ENCODE measurements at places on chromosomes 2 and 18. TPM values are rescaled to one million over a fixed set of nuclear protein-coding genes. Genes with fewer than 3 reads are reported as not detected.

- peak overlapping the region; percentile 87 for H3K4me3 ChIP-seq
- peak; percentile 54 for DNase-seq
- peak overlapping the region; percentile 96 for H3K27ac ChIP-seq
- H3K36me3 ChIP-seq, result no peaks in the 10 kb centered on the region
- peaks cover 27% of the 10 kb centered on the region for H3K27me3 ChIP-seq
- peaks cover 77% of the 10 kb centered on the region for H3K4me1 ChIP-seq
Observed at GRCh38 chr18:57802213-57803102, 657 bp downstream of the ATP8B1 start.

DNA sequence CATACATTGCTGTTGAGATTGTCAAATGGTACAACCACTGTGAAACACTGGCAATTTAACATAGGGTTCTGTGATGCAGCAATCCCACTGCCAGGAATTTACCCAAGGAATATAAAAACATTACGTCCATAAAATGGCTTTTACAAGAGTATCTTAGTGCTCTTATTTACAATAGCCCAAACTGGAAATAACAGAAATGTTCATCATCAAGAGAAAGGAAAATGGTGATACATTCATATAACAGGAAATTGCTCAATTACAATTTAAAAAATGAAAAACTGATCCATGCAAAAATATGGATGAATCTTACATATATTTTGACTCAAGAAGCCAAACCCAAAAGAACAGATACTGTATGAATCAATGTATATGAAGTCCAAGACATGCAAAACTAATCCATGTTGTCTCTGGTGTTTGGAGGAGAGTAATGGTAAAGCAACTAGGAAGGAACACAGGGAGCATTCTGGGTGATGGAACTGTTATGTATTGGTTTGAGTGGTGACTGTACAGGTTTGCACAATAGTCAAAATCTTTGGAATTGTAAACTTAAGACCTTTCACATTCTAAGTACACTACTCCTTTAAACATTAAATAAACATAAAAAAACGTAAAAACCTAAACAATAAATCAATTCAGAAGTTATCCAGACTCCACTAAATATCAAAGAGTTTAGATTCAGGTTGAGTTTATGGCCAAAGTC lies 104.8 kb upstream of the WDR75 start:
- no peak overlapping the region for H3K4me3 ChIP-seq
- no peaks in the 10 kb centered on the region for H3K36me3 ChIP-seq
- no peak overlapping the region for H3K27ac ChIP-seq
- no peak for DNase-seq
- peaks cover 5% of the 10 kb centered on the region for H3K4me1 ChIP-seq

DNA sequence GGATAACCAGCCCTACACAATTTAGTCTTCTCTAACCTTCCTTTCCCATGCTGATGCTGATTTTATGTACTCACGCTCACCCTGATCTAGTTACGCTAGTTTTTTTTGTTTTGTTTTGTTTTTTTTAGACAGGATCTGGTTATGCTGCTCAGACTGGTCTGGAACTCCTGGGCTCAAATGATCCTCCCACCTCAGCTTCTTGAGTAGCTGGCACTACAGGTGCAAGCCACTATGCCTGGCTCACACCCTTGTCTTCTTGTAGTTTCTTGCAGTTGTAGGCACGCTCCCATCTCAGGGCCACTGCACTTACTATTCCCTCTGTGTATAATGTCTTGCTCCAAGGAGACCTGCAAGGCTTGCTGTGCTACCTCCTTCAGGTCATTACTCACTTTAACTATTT lies 6.2 kb downstream of the PELI1 start:
- no peak overlapping the region for H3K27ac ChIP-seq
- H3K4me3 ChIP-seq, result no peak overlapping the region
- H3K27me3 ChIP-seq, result no peaks in the 10 kb centered on the region
- H3K36me3 ChIP-seq, result no peaks in the 10 kb centered on the region

GRCh38 chr2:232772531-232772930 lies 3.8 kb downstream of the KCNJ13 start:
- DNase-seq, result no peak
- H3K4me1 ChIP-seq, result no peaks in the 10 kb centered on the region
- no peak overlapping the region for H3K4me3 ChIP-seq
- H3K36me3 ChIP-seq, result peaks cover 44% of the 10 kb centered on the region
- H3K27ac ChIP-seq, result no peak overlapping the region

- H3K27me3 ChIP-seq, result peaks cover 99% of the 10 kb centered on the region
- H3K27ac ChIP-seq, result no peak overlapping the region
- H3K4me1 ChIP-seq, result peaks cover 51% of the 10 kb centered on the region
Observed at GRCh38 chr2:172093416-172094293, 8.3 kb downstream of the DLX1 start.

GRCh38 chr2:138964418-138964817 lies 184.2 kb upstream of the NXPH2 start:
- H3K4me3 ChIP-seq, result no peak overlapping the region
- H3K36me3 ChIP-seq, result no peaks in the 10 kb centered on the region
- no peak for DNase-seq
- no peaks in the 10 kb centered on the region for H3K4me1 ChIP-seq
- H3K27ac ChIP-seq, result no peak overlapping the region

- no peaks in the 10 kb centered on the region for H3K36me3 ChIP-seq
- no peak overlapping the region for H3K4me3 ChIP-seq
- no peaks in the 10 kb centered on the region for H3K4me1 ChIP-seq
- no peaks in the 10 kb centered on the region for H3K27me3 ChIP-seq
- DNase-seq, result no peak
Observed at GRCh38 chr2:37886745-37887144, 38.3 kb upstream of the RMDN2 start.

- H3K27me3 ChIP-seq, result no peaks in the 10 kb centered on the region
- H3K4me3 ChIP-seq, result no peak overlapping the region
- H3K27ac ChIP-seq, result no peak overlapping the region
- peaks cover 22% of the 10 kb centered on the region for H3K36me3 ChIP-seq
- no peak for DNase-seq
Observed at GRCh38 chr2:226915846-226916360, 80.0 kb downstream of the RHBDD1 start.

DNA sequence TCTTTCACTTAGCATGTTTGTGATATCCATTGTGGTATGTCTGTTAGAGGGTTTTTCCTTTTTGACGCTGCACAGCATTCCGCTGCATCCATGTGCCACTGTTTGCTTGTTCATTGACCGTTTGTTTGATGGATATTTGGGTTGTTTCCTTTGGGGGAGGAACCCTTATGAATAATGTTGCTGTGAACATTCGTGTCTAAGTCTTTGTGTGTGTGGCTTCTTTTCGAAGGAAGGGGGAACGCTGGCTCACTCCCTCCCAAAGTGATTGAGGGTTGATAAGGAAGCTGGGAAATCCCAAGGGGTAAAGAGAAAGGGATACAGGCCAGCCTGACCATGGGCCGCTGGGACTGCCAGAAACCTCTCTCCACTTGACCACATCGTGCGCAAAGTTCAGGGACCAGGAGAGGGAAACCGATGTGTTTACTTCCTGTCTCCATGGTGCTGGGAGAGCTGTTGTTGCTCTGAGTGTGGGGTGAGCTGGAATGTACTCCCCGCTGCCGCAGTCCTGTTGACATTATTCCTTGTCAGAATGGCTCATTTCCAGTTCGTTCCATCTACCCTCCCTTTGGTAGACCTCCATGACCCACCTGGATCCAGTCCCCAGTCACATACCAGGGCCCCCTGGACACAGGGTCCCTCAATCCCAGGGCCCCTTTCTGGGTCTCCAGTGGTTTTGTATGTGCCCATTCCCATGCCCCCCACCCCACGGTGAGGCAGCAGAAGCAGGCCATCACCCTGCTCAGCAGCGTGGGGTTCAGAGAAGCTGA lies 39.6 kb downstream of the HS1BP3 start:
- H3K27me3 ChIP-seq, result no peaks in the 10 kb centered on the region
- peaks cover 58% of the 10 kb centered on the region for H3K4me1 ChIP-seq
- H3K36me3 ChIP-seq, result no peaks in the 10 kb centered on the region
- peak overlapping the region; percentile 97 for H3K27ac ChIP-seq
- H3K4me3 ChIP-seq, result no peak overlapping the region
- peak; percentile 96 for DNase-seq

- H3K36me3 ChIP-seq, result no peaks in the 10 kb centered on the region
- H3K4me3 ChIP-seq, result no peak overlapping the region
- H3K4me1 ChIP-seq, result peaks cover 43% of the 10 kb centered on the region
- no peaks in the 10 kb centered on the region for H3K27me3 ChIP-seq
Observed at GRCh38 chr18:48839819-48840490, 110.8 kb downstream of the SMAD7 start.

GRCh38 chr2:184504252-184504651 lies 94.1 kb upstream of the ZNF804A start:
- DNase-seq, result no peak
- H3K36me3 ChIP-seq, result no peaks in the 10 kb centered on the region
- H3K4me1 ChIP-seq, result no peaks in the 10 kb centered on the region
- no peak overlapping the region for H3K27ac ChIP-seq
- no peak overlapping the region for H3K4me3 ChIP-seq

DNA sequence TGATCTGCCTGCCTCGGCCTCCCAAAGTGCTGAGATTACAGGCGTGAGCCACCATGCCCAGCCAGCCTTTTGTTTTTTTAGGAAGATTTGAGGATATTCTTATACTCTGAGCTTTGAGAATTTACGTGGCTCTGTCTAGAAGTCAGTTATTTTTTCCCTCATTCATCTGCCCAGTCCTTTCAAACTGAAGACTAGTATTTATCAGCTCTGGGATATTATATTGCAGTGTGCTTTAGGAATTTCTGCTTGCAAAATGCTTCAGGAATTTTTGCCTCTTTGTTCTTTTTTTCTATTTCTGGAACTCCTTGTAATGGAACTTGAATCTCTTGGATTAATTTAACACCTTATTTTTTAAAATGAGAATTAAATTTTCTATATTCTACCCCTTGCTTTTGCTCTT lies 22.6 kb downstream of the ACSL3 start:
- H3K27ac ChIP-seq, result peak overlapping the region; percentile 22
- DNase-seq, result no peak
- H3K36me3 ChIP-seq, result no peaks in the 10 kb centered on the region
- peaks cover 44% of the 10 kb centered on the region for H3K4me1 ChIP-seq

DNA sequence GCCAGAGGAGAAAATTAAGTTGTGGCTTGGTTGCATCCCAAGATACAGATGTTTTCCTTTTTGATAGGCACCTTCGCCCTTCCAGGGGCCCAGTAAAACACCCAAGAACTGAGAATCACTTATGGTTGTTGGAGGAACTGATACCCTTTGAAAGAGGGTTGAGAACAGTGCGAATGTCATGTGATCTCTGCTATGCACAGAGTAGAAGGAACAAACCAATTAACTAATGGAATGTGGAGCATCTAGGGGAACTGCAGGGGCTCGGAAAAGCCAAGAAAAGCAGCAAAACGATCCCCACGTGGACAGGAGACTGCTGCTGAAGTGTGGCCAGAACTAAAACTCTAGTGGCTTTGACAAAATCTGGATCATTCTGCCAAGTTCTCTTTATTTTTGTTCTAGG lies 58.8 kb downstream of the APOB start:
- H3K4me1 ChIP-seq, result no peaks in the 10 kb centered on the region
- no peaks in the 10 kb centered on the region for H3K36me3 ChIP-seq
- H3K27me3 ChIP-seq, result no peaks in the 10 kb centered on the region
- H3K4me3 ChIP-seq, result no peak overlapping the region
- no peak overlapping the region for H3K27ac ChIP-seq

GRCh38 chr2:222903234-222904220 lies 42.7 kb downstream of the ACSL3 start:
- H3K27ac ChIP-seq, result peak overlapping the region; percentile 55
- peak; percentile 73 for DNase-seq
- no peaks in the 10 kb centered on the region for H3K36me3 ChIP-seq
- no peak overlapping the region for H3K4me3 ChIP-seq
- no peaks in the 10 kb centered on the region for H3K27me3 ChIP-seq

DNA sequence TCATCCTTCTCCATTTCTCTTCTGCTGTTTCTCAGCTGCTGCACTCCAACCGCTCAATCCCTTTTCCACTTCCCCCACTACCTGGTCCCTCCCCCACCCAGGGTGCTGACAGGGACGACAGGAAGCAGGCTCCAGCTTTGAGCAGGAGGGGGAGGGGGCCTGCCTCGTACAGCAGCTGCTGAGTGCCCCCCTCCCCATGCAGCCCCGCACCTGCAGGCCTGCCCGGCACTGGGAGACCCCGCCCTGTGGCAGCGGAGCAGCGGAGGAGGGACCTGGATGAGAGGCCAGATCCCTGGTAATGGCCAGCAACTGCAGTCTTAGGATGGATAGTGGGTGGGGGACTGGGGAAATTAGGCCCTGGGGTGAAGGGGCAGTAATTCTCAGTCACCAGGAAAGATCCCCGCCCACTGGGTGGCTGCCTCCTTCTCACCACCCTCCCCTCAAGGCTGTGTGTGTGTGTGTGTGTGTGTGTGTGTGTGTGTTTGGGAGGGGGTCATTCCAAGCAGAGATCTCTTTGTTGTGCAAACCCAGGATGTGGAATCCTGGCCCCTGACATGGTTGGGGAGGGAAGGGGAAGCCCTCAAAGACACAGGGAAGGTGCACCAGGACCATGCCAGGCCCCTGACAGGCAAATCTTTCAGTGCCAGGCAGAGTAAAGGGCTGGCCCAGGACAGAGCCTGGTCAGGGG lies 6.8 kb upstream of the CRYBA2 start:
- H3K4me3 ChIP-seq, result no peak overlapping the region
- no peaks in the 10 kb centered on the region for H3K36me3 ChIP-seq
- peaks cover 74% of the 10 kb centered on the region for H3K4me1 ChIP-seq
- peak overlapping the region; percentile 96 for H3K27ac ChIP-seq
- H3K27me3 ChIP-seq, result peaks cover 100% of the 10 kb centered on the region

DNA sequence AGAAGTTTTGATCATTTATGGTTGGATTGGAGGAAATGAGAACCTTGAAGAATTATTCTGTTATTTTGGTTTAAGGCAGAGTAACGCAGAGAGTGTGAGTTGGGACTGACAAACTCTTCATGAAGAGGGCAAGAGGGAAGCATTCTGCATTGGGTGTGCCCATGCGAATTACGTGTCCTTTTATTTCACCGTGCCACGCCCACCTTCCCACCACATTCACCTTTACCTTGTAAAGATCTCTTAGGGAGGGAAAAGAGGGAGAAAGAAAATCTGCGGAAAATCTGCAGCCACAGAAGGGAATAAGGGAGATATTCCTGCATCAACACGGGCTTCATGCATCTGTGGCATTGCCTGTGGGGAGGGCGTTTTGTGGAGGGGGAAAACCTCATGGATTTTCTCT lies 31.8 kb downstream of the SLC9A4 start:
- no peak overlapping the region for H3K4me3 ChIP-seq
- peaks cover 5% of the 10 kb centered on the region for H3K36me3 ChIP-seq
- peaks cover 17% of the 10 kb centered on the region for H3K4me1 ChIP-seq
- no peak overlapping the region for H3K27ac ChIP-seq

NTSR2 gene
- total RNA-seq, result not detected

MEP1B gene
- not detected for total RNA-seq

MC4R gene
- total RNA-seq, result not detected

APCDD1 gene
- total RNA-seq, result 142 TPM

G6PC2 gene
- total RNA-seq, result not detected

SPRED2 gene
- 6.4 TPM for total RNA-seq

TEX44 gene
- not detected for total RNA-seq

CCNYL1 gene
- 11.2 TPM for total RNA-seq

TLX2 gene
- 0.73 TPM for total RNA-seq

CD28 gene
- 2.9 TPM for total RNA-seq

SLC16A14 gene
- total RNA-seq, result not detected

OTX1 gene
- not detected for total RNA-seq

ACTG2 gene
- total RNA-seq, result 1,470 TPM
